ENCODE measurements at places on chromosomes 7 and 10. TPM values are rescaled to one million over a fixed set of nuclear protein-coding genes. Genes with fewer than 3 reads are reported as not detected.

- no peaks in the 10 kb centered on the region for H3K36me3 ChIP-seq
- no peaks in the 10 kb centered on the region for H3K4me1 ChIP-seq
- no peak overlapping the region for H3K4me3 ChIP-seq
- no peaks in the 10 kb centered on the region for H3K27me3 ChIP-seq
- no peak overlapping the region for H3K27ac ChIP-seq
Measured at GRCh38 chr7:143248761-143249354, 14.4 kb upstream of the GSTK1 start.

DNA sequence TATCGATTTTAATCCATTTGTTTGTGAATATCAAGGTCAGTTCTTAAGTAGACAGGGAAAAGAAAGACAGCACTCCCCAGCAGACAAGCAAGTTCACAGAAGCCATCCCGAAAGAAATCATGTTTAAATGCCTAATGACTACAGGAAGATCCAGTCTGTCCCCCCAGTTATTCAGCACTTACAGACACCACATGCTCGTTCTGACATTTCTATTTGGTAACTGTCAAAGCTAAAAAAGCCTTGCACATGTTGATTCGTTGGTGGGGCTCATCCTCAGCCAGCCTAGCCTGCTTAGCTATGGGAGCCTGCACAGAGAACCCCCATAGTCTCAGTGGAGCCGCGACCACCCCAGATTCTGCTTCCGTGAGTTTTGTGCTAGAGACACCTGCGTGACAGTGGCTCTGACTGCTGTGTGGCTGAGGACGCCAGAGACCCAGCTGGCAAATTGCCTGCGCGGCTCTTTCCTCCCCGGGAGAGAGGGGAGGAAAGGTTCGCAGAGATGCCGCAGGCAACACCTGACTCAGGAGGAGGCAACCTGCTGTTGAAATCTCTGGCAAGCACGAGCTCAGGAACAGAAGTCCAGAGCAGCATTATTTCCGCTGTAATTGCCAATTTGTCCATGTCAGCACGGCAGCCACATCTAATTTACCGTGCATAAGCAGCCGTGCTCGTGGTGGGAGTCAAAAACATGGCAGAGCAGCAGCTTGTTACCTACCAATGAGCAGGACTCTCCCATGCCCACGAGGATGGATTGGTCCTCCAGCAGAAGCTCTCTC, 194.2 kb downstream of the GPAM start:
- no peak overlapping the region for H3K4me3 ChIP-seq
- no peaks in the 10 kb centered on the region for H3K4me1 ChIP-seq
- no peaks in the 10 kb centered on the region for H3K27me3 ChIP-seq
- no peak for DNase-seq
- no peaks in the 10 kb centered on the region for H3K36me3 ChIP-seq

TRIM74 gene
- total RNA-seq = not detected

POLR2J3 gene
- 18.9 TPM for total RNA-seq

THAP5 gene
- 32.3 TPM for total RNA-seq

ORAI2 gene
- 33.8 TPM for total RNA-seq

DNA sequence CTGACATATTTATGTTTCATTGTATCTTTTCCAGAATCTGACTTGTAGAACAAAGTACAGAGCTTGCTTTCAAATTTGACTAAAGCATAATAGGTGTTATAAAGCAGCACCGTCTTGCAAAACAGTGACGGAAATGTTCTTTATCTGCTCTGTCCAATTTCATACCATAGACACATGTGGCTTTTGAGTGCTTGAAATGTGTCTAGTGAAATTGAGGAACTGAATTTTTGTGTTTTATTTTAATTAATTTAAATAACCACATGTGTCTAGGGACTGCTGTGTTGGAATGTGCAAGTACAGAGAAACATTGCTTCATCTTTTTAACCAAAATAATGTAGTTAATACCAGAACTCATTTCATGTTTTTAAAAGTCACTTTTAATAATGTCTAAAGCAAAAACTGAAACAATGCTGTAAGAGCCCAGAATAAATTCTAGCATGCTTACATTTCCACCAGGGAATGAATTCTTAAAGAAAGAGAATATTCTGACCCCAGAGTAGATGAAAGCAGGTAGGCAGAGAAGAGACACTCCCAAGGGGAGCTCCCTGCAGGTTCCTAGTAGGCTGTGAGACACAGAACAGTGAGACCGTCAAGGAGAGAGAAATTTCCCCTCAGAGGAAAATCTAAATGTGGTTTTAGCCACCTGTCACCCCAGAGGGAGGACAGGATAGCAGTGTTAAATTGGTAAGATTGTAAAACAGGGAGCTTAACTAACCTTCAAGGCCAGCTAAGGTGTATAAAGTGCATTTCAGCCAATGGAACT, 175.3 kb upstream of the KMT2E start:
- H3K4me3 ChIP-seq = no peak overlapping the region
- H3K4me1 ChIP-seq = no peaks in the 10 kb centered on the region
- no peak for DNase-seq
- no peaks in the 10 kb centered on the region for H3K36me3 ChIP-seq

- DNase-seq = no peak
- H3K4me3 ChIP-seq = no peak overlapping the region
- H3K4me1 ChIP-seq = no peaks in the 10 kb centered on the region
- no peaks in the 10 kb centered on the region for H3K27me3 ChIP-seq
Measured at GRCh38 chr10:3816995-3817394, 32.0 kb upstream of the KLF6 start.

DNA sequence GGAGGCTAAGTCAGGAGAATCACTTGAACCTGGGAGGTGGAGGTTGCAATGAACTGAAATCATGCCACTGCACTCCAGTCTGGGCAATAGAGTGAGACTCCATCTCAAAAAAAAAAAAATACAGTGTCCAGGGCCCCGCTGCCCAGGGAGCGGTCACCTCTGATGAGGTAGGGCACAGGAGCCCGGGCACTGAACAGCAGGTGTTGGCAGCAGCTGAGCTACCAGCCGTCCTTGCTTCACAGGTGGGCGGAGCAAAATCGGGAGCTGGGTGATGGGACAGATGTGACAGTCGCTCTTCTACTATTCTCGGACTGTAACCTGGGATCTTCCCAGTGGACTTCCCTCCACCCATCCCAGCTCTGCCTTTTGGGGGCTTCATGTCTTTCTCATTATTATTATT, 49.4 kb downstream of the GTF2IRD1 start:
- no peak overlapping the region for H3K4me3 ChIP-seq
- no peak for DNase-seq
- no peak overlapping the region for H3K27ac ChIP-seq
- no peaks in the 10 kb centered on the region for H3K36me3 ChIP-seq

- H3K4me3 ChIP-seq = no peak overlapping the region
- DNase-seq = peak; percentile 40
- H3K27ac ChIP-seq = no peak overlapping the region
- no peaks in the 10 kb centered on the region for H3K36me3 ChIP-seq
- H3K27me3 ChIP-seq = no peaks in the 10 kb centered on the region
- H3K4me1 ChIP-seq = 0 out of 2 replicates have a peak, but pooled peaks cover 7% of the 10 kb centered on the region
Measured at GRCh38 chr10:105925045-105925785, 1239.3 kb downstream of the SORCS1 start.

- DNase-seq = no peak
- H3K27ac ChIP-seq = no peak overlapping the region
- peaks cover 42% of the 10 kb centered on the region for H3K27me3 ChIP-seq
- H3K4me1 ChIP-seq = peaks cover 7% of the 10 kb centered on the region
- no peak overlapping the region for H3K4me3 ChIP-seq
Measured at GRCh38 chr10:50987934-50988333, 86.4 kb upstream of the PRKG1 start.

SEMA3D gene
- 7.2 TPM for total RNA-seq

- peak overlapping the region; percentile 81 for H3K27ac ChIP-seq
- no peaks in the 10 kb centered on the region for H3K27me3 ChIP-seq
- H3K4me1 ChIP-seq = peaks cover 77% of the 10 kb centered on the region
- no peaks in the 10 kb centered on the region for H3K36me3 ChIP-seq
- DNase-seq = no peak
Measured at GRCh38 chr10:86798611-86799010, 42.2 kb downstream of the BMPR1A start.

HTR5A gene
- not detected for total RNA-seq

DNA sequence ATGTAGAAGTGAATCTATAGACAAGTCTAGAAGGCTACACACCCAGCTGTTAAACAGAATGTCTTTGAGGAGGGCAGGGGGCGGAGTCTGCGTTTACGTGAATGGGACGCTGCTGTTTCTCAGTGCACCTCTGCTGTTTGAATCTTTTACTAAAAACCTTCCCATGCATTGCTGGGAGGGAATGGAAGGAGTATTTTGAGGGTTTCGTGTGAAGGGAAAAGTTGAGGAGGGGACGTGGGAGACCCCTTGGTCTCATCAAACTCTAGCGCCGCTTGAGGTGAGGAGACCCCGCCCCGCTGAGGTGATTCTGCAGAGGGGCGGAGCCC, 492 bp upstream of the VCL start:
- DNase-seq = no peak
- H3K4me1 ChIP-seq = peaks cover 35% of the 10 kb centered on the region
- H3K4me3 ChIP-seq = peak overlapping the region; percentile 55
- H3K27ac ChIP-seq = peak overlapping the region; percentile 94
- H3K36me3 ChIP-seq = peaks cover 19% of the 10 kb centered on the region

DNA sequence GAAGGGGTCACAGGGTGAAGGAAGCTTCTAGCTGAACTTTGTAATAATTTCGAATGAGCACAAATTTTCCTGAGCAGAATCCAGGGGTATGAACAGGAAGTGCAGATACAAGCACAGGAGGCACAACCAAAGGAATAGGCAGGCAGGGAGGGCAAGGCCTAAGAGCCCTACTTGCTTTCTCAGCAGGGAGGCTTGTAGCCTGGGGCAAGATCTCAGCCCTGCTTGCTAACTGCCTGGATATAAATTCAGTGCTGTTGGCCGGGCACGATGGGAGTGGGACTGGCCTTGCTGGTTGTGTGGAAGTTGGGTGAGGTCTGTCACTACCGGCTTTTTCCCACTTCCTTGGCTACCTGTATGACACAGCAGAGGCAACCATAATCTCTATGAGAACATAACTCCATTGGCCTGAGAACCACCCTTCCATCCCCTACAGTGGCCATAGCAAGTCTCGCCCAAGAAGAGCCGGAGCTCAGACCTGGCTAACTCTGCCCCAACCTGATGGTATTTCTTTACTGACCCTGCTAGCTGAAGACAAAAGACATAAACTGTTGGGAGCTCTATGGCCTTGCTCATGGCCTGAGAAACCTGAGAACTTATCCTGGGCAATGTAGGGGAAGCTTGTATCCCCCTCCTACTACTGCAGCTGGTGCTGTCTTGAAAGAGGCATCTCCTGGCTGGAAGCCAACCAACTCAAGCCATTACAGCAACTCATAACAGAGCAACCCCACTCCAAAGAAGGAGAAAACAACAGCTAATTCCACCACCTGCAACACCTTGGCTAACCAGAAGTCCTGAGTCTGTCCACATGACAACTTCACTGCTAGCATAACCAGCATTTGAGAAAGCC, 27.6 kb downstream of the CLDN12 start:
- no peaks in the 10 kb centered on the region for H3K4me1 ChIP-seq
- no peaks in the 10 kb centered on the region for H3K27me3 ChIP-seq
- DNase-seq = no peak
- 0 out of 2 replicates have a peak, but pooled peaks cover 4% of the 10 kb centered on the region for H3K36me3 ChIP-seq
- H3K27ac ChIP-seq = no peak overlapping the region
- no peak overlapping the region for H3K4me3 ChIP-seq

ACBD7 gene
- 24.1 TPM for total RNA-seq

DNA sequence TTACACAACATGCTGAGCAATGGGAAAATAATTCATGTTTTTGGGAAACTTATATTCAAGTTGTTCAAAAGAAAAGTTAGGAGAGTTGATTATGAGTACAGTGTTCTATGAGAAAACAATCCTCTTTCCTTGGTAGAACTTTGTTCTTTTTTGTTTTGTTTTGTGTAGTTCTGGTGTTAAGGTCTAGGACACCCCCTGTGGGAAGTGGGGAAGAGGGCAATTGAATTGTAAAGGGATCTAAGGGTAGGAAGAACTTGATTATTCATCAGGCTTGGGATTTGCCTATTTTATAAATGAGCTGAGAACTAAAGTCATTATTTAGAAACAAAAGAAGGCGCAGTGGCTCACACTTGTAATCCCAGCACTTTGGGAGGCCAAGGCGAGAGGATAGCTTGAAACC, 25.9 kb upstream of the CDK13 start:
- no peaks in the 10 kb centered on the region for H3K27me3 ChIP-seq
- H3K4me1 ChIP-seq = peaks cover 11% of the 10 kb centered on the region
- peak; percentile 35 for DNase-seq
- H3K36me3 ChIP-seq = no peaks in the 10 kb centered on the region
- no peak overlapping the region for H3K4me3 ChIP-seq

GRCh38 chr7:130995252-130996081, 261.5 kb upstream of the KLF14 start:
- DNase-seq = no peak
- H3K36me3 ChIP-seq = no peaks in the 10 kb centered on the region
- no peak overlapping the region for H3K4me3 ChIP-seq
- H3K27ac ChIP-seq = no peak overlapping the region
- no peaks in the 10 kb centered on the region for H3K27me3 ChIP-seq

TTYH3 gene
- 126 TPM for total RNA-seq

GRCh38 chr7:37432281-37432920, 16.3 kb downstream of the ELMO1 start:
- no peaks in the 10 kb centered on the region for H3K27me3 ChIP-seq
- H3K4me3 ChIP-seq = no peak overlapping the region
- no peak for DNase-seq
- H3K27ac ChIP-seq = no peak overlapping the region
- peaks cover 4% of the 10 kb centered on the region for H3K4me1 ChIP-seq
- no peaks in the 10 kb centered on the region for H3K36me3 ChIP-seq

WDR86 gene
- 59.1 TPM for total RNA-seq

HOXA5 gene
- not detected for total RNA-seq

CACNA2D1 gene
- total RNA-seq = 33.7 TPM

DNA sequence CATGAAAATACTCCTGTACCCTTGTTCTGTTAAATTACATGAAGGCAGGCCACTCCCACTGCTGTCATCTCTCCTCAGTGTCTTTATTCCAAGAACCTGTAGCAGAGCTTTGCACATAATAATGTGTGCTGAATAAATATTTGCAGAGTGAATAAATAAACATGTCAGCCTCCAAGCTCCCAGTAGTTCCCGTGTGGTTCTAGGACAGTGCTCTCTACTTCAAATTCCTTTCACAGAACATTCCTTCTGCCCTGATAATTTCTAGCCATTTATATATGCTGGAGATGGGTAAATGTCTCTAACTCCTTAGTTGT, 20.3 kb upstream of the HYAL4 start:
- no peaks in the 10 kb centered on the region for H3K36me3 ChIP-seq
- H3K4me1 ChIP-seq = no peaks in the 10 kb centered on the region
- H3K27me3 ChIP-seq = no peaks in the 10 kb centered on the region
- no peak for DNase-seq
- H3K27ac ChIP-seq = no peak overlapping the region
- H3K4me3 ChIP-seq = no peak overlapping the region

CHRM2 gene
- 0.35 TPM for total RNA-seq

GRCh38 chr10:16909271-16909767, 92.1 kb upstream of the RSU1 start:
- no peaks in the 10 kb centered on the region for H3K36me3 ChIP-seq
- no peak for DNase-seq
- H3K27me3 ChIP-seq = no peaks in the 10 kb centered on the region
- no peaks in the 10 kb centered on the region for H3K4me1 ChIP-seq
- H3K27ac ChIP-seq = no peak overlapping the region

DNA sequence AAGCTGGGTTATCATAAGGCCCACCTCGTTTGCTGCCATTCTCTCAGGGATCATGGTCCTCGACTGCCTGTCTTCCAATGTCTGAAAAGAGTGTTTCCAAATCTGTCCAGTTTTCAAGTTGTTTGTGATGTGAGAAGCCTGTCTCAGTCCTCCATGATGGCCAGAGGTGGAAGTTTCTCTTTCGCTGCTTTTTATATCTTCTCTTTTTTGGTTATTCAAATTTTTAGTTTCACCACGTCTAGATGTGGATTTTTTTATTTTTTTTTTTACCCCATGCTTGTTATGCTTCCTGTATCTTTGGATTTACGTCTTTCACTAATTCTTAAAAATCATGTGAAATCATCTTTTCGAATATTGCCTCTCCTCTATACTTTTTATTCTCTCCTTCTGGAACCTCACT, 6.1 kb upstream of the RBM33 start:
- peaks cover 6% of the 10 kb centered on the region for H3K27me3 ChIP-seq
- H3K36me3 ChIP-seq = peaks cover 38% of the 10 kb centered on the region
- no peak overlapping the region for H3K4me3 ChIP-seq

KIAA1549 gene
- 11.6 TPM for total RNA-seq
